ENCODE measurements at places on chromosomes 3 and 15.

DNA sequence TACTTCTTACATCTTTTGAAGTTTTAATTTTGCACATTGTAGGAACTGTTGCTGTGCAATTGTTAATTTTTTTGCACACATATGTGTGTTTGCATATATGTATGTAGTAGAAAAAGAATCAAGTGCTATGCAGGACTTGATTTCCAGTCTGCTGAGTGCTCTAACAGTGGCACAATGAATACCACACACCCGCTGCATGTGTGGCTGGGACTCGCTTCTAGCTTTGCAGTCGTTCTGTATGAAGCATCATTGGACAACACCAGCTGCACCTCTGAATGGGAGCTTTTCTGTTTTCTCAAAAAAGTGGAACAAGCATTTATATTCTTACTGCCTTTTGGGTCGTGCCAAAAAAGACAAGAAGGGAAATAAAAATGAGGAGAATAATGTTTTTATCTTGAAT lies 564.7 kb downstream of the FOXP1 start:
- DNase-seq = no peak

DNA sequence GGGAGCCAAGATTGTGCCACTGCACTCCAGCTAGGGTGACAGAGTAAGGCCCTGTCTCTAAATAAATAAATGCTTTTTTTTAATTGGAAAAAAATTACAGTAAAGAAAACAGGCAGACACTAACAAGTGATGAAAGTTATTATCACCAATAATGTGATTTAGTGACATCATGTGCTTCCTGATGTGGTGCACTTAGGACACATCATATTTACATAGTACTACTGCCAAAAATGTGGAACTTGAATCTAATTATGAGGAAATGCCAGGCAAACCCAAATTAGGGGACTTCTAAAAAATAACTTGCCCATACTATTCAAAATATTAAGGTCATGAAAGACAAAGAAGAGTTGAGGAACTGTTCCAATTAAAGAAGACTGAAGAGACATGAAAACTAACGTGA lies 30.8 kb downstream of the MAP4 start:
- peak; percentile 17 for DNase-seq

DNA sequence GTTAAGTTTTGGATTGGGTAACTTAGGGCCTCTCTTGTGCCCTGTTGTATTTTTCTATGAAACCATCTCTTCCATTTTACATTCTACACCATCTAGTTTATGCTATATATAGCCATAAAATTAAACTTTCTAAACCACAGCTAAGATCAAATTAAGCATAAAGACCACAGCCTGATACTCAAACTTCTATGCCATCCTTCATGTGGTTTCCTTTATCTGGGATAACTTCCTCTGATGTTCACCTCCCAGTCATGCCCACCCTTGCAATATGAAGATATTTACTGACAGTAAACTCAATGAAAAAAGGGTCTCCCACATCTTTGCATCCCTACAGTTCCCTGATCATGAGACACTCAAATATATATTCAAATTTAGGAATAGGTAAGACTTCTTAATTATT lies 4.2 kb downstream of the SELENOK start:
- no peak for DNase-seq

- DNase-seq = peak; percentile 81
Measured at GRCh38 chr15:39579487-39580116, 1.3 kb upstream of the THBS1 start.

DNA sequence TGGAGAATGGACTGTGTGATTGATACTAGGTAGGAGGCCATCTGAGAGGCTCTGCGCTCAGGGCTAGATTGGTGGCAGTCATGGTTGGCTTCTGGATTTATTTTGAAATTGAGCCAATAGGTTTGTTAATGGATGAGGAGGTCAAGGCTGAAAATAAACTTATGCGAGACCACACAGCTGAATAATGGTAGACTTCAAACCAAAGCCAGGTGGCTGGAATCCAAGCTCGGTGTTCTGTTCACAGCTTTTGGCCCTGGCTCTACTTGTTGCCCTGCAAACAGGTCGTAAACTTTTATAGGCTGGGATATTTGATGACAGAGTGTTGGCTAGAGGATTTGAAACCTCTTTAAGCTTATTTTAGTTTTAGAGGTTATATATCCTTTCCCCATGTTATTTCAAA lies 160.4 kb downstream of the CHL1 start:
- no peak for DNase-seq

DNA sequence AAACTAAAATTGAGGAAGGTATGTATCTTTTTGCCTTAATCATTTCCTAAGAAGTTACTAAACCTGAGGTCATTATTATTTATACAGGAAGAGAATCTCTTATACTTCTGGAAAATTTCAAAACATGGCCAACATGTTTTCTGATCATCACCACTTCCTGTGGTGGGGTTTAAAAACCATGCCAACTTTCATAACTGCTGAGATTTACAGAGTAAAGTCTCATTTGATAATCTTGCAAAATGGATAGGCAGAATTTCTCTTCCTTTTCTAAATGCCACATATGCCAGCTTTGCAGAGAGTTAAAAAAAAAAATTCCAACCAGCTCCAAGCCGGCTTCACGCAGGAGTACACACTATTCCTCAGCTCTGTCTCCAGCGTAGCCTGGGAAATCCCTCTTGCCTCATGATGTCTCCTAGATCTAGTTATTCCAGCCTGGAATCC lies 124.3 kb upstream of the SPRED1 start:
- peak; percentile 9 for DNase-seq

DNA sequence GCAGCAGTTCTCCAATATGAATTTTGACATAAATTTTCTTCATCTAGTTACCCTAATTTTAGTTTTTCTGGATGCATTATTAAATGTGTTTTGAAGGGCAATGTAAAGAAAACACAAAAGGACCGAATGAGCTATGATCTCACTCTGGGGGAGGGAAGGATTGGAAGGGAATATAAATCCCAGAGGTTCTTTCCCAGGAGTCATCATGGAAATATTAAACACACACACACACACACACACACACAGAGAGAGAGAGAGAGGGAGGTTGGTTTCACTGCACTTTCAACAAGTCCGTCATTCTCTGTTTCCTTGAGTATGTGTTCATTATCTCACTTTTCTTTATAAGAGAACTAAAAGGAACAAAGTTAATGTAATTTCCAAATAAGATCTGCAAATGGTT lies 70.7 kb upstream of the DCBLD2 start:
- DNase-seq = peak; percentile 51

GRCh38 chr3:175620532-175620931 lies 761.4 kb downstream of the NAALADL2 start:
- DNase-seq = no peak

- DNase-seq = no peak
Measured at GRCh38 chr15:60720493-60721256, 241.7 kb upstream of the ICE2 start.

- DNase-seq = no peak
Measured at GRCh38 chr3:89392991-89393390, 285.6 kb downstream of the EPHA3 start.

DNA sequence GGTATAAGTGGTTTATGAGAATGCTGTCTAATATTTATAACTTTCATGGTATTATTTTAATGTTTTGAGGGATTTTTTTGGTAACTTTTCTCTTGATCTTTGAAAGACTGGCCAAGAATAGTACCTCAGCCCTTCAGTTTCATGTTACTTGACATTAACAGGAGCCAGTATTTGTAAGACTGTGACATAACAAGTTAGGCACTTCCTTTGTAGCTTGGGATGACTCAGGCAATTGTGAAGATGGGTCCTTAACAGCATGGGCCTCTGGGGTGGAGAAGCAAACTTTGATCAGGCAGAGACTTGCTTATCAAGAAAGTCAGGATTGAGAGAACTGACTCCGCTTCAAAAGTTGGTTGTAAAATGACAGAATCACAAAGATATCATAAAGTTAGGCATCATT lies 9.5 kb downstream of the LRRC49 start:
- DNase-seq = peak; percentile 68

DNA sequence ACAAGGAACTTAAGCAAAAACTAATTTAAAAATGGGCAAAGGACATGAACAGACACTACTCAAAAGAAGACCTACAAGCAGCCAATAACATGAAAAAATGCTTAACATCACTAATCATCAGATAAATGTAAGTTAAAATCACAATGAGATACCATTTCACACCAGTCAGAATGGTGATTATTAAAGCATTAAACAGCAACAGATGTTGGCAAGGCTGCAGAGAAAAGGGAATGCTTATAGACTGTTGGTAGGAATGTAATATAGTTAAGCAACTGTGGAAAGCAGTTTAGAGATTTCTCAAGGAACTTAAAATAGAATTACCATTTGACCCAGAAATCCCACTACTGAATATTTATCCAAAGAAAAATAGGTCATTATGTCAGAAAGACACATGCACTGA lies 482.2 kb downstream of the SQOR start:
- no peak for DNase-seq

DNA sequence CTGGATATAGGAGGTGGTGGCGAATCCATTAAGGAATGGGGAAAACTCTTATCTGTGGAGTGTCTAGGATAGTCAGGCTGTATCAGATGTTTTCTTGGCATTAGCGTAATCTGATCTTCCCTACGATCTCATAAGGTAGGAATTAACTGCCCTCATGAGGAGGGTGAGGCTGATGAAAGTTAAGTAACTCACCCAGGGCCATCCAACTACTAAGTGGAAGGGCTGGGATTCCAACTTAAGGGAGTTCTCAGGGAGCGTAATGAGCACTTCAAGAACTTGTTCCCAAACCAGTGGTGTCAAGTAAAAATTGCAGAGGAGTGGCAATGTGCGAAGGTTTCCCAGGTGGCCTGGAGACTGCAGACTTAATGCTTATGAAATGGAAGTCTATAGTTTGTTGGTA lies 55.9 kb upstream of the OSBPL11 start:
- peak; percentile 12 for DNase-seq

DNA sequence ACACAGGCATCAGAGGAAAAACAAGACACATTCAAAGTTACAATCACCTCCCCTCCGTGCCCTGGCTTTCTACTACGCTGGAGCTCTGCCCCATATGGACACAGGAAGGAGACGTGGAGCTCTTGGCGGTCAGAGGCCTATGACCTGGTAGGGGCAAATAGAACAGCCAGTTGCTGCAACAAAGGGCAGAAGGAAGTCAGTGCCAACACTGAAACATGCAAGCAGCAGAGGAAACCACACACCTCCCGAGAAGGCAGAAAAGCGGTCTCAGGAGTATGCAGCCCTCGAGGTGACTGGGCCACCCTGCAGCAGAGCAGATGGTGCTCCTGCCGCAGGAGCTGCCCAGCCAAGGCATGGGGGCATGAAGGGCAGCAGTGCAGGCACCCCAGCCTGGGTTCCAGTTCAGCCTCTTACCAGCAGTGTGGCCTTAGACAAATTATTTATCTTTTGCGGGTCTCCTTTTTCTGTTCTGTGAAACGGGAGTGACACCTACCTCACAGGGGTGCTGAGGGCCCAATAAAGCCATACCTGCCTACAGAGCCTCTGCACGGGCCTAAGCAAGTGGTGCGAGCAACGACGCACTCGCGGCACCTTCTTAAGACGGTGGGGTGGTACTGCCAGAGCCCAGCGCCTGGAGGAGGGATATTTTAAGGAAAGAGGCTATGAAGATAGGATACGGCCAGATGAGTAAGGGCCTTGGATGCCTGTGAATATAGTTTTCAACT lies 8.6 kb downstream of the ZXDC start:
- no peak for DNase-seq

DNA sequence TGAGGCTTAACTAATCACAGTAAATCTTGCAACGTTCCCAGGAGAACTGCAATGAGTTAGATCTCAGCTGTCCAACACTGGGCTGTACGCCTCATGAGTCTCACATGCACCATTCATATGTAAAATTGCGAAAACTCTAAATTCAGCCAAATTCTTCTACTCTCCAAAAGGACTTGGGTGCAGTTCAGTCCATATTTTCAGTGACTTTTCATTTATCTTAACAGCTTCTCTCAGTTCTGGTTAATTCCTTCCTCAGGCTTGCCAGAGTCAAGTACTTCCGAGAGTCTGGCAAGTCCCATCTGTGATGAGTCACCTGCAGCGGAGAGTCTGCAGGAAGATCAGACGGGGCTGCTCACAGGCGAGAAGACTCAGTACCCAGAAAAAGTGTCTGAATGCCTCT lies 11.5 kb downstream of the CCDC80 start:
- DNase-seq = peak; percentile 87

- DNase-seq = no peak
Measured at GRCh38 chr3:170490828-170491560, 72.3 kb downstream of the CLDN11 start.

DNA sequence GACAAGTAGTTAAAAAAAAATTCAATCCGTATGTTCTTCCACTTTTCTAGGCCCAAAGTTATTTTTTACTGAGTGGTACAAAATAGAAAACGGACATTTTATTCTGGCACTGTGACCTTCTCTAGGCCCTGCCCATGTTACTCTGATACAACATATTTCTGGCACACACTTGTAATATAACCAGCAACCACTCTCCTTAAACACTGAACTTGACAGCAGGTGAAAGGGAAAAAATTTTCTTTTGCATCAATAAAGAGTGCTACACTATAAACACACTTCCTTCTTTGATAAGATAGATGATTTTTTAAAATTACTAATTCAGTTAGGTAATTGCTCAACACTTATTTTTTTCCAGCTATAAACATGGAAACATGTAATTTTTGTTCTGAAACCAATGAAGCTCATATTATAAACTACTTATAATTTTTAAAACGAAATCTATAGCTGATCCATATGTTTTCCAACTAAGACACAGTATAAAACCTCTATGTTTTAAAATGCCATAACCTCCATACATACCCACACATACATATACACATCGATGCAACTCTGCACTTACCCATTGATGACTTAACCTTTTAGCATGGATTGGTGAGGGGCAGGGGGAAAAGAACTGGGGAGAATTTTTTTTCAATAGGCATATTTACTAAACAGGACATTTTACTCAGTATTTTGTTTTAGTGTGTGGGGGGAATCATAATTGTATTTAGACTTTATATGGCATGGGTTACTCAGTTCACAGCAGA lies 5.3 kb upstream of the CTNNB1 start:
- DNase-seq = no peak

- no peak for DNase-seq
Measured at GRCh38 chr15:67998599-67999133, 55.4 kb upstream of the PIAS1 start.

Data from AG08395 (cell line).